ENCODE measurements at places on chromosomes 11 and 22.
A peak's percentile ranks its signal among the peaks of the same experiment; 100 is the strongest.

- no peak for DNase-seq
Measured at GRCh38 chr11:77789061-77789730, 31.3 kb downstream of the RSF1 start.

DNA sequence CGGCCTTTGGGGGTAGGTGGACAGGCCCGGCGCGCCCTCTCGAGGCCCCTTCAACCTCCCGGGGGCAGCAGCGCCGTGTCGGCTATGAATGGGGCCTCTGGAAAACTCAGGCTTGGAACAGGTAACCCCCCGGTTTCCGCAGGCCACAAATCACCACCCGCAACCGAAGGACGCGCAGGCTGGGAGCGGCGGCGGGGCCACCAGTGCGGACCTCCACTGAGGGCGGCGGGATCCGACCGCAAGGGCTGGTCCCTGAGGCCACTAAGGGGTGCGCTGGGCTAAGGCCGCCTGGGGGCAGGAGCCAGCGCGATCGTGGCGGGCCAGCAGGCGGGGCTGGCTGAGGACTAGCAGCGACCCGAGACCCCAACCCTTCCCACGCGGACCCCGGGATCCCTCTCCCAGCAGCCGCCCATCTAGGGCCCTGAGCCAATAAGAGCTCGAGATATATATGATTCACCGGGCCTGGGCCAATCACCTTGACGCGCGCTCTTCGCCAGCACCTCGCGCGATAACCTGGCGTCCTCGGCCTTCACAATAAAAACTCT is 609 bp upstream of the ATF4 start:
- DNase-seq, result no peak

DNA sequence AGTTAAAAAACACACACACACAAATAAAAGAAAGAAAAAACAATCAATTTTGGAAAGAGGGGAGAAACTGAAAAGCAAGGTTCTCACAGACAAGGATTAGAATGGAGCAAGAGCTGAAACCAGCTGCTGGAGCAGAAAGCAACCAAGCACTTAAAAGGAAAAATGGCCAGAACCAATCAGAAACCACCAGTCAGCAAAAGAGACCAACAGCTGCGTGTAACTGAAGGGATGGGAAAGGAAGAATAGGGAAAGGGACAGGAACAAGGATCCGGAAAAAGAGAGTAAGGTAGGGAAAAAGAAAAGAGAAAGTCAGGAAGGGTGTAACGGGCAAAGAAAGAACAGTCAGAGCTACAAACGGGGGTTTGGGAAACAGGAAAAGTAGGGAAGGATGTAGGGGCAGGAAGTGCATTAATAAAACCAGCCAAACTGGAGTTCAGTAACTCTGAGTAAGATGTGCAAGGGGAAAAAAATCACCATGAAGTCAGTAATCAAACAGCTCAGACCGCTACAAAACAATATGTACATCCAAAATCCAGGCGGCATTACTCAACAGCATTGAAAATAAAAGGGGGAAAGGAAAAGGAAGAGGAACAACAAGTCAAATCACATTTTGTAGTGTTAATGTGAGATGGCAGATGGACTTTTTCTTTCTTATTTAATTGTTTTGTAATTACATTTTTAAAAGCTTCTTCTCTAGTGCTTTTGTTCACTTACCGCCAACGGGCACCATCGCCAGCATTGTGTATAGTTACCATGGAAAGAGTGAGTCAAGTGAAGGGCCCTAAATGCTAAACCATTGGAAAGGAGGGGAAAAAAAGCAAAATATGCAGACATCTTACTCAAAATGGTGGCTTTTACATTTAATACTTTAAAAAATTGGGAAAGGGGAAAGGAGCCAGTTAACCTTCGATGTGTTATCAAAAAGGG is 49.2 kb downstream of the APOL5 start:
- DNase-seq, result no peak

- DNase-seq, result peak; percentile 58
Measured at GRCh38 chr11:3905080-3905953, 49.9 kb downstream of the STIM1 start.

- no peak for DNase-seq
Measured at GRCh38 chr22:35303029-35303624, 3.4 kb downstream of the TOM1 start.

- DNase-seq, result no peak
Measured at GRCh38 chr11:36296884-36297543, 926 bp downstream of the PRR5L start.

DNA sequence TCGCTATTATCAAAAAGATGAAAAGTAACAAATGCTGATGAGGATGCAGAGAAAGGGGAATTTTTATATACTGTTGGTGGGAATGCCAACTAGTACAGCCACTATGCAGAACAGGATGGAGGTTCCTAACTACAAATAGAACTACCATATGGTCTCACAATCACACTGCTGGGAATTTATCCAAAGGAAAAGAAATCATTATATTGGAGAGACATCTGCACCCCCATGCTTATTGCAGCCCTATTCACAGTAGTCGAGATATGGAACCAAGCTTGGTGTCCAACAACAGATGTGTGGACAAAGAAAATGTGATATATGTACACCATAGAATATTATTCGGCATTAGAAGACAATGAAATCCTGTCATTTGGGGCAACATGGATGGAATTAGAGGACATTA is 19.6 kb upstream of the POU2AF2 start:
- no peak for DNase-seq

DNA sequence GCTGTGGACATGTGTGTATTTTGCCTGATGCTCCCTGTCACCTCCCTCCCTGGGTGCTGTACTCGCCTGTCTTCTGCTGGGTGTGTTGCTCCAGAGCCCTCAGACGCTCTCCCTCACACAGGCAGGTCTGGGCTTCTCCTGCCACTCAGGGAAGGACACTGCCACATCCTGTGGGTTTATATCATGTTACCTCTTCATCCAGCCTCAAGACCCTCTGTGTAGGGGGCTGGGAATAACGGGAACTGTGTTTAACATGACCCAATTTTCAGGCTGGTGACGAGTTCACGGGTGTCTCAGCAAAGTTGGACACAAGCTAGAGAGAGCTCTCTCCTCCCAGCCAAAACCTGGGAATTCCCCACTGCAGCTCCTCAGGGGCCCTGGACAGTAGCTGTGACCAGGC is 24.6 kb downstream of the MYBPC3 start:
- DNase-seq, result no peak

GRCh38 chr22:22798232-22798616 is 89.4 kb upstream of the IGLL5 start:
- no peak for DNase-seq
